AG08395 (cell line): ENCODE measurements at places on chromosomes 4 and X.
A peak's percentile ranks its signal among the peaks of the same experiment; 100 is the strongest.

- no peak for DNase-seq
These were observed 506.1 kb downstream of the IL15 start for GRCh38 chr4:142142366-142143054.

DNA sequence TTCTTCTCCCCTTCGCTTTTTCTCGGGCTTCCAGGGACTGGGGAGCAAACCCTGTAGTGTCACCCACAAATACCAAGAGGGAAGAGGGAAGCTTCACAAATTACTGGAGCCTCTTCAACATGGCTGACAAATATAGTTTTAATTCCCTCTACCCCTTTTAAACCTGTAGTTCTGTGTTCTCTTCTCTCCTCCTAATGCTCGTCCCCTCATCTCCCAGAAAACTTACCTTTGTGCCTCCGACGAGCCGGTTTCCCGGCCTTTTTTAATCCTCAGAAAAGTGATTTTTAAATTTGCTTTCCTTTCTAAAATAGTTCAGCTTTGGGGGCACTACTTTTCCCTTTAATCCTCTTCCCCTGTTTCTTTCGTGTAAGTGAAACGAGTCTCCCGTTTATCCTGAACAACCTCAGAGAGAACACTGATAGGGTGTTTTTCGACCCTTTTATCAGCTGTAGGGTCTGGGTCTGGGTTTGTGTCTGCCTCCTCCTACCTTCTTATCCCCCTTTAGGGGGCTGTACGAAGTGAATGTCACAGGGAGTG is 408 bp downstream of the TET2 start:
- no peak for DNase-seq

GRCh38 chr4:83581411-83582288 is 45.7 kb downstream of the GPAT3 start:
- DNase-seq, result no peak

GRCh38 chr4:11546391-11547175 is 117.9 kb upstream of the HS3ST1 start:
- DNase-seq, result no peak

GRCh38 chrX:123881330-123881729 is 21.5 kb downstream of the XIAP start:
- DNase-seq, result no peak

DNA sequence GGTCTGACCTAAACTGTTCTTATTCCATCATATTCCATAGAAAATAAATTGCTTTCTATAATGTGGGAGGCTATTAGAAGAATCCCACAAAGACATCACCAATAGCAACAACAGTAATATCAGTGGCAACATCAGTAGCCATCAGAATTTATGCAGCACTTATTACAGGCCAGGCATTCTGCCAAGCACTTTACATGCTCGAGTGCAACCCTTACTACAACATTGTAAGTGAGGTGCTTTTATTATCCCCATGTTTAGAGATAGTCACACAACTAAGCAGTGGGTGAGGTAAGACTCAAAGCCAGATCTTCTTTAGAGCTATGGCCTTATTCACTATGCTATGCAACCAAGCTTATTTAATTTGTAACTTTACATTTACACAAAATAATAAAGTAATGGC is 317.1 kb upstream of the BMP3 start:
- no peak for DNase-seq

DNA sequence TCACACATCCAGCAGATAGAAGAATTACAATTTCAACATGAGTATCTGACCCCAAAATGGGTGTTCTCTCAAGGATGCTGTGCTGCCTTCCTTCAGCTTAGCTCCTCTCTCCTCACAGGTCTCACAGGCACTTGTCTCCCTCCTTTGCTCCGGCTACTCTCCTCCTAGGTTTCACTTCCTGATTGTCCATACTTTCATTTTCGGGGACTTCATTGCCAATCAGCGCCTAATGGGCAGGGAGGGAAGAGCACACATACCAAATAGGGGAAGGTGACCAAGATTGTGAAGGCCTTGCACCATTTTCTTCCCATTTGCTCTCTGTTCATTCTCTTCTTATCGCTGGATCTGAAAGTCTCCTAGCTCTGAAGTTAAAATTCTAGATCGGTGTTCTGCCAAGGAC is 125.4 kb upstream of the EOLA2 start:
- DNase-seq, result no peak

DNA sequence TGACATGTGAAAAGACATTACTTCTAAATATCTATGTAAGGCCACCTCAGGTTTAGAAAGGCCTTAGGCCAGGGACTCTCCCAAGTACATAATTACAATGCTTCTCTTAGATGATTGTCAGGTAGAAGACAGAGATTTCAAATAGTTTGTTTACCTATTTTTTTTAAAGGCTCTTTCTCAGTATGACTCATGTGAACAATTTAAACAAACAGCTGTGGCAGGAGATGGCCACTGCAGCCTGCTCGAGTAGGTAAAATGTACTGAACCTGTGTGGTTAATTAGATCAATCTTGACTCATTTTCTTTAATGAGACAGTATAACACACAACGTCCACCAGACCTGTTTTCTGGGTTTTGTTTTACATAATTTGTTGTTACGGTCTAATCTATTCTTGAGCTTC is 50.2 kb downstream of the LEF1 start:
- no peak for DNase-seq

DNA sequence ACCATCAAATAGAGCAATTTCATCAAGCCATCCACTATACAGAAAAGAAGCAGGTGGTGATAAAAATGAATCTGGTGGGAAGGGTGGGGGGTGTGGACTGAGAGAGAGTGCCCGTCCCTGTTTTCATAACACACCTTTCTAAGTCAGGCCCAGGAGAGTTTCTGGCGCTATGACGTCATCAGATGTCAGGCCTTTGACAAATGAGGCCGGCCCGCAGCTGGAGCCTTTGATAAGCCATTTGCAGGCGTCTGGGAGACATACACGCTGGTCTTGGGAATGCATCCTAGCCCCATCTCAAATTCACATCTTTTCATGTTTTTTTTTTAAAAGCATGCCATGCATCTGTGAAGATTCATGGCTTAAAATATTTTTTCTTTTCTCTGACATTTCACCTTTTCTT is 404.5 kb downstream of the BCOR start:
- no peak for DNase-seq

GRCh38 chrX:72079607-72080006 is 52.1 kb downstream of the RTL5 start:
- no peak for DNase-seq

- DNase-seq, result no peak
These were observed 191.7 kb upstream of the CPEB2 start for GRCh38 chr4:14810568-14810967.

DNA sequence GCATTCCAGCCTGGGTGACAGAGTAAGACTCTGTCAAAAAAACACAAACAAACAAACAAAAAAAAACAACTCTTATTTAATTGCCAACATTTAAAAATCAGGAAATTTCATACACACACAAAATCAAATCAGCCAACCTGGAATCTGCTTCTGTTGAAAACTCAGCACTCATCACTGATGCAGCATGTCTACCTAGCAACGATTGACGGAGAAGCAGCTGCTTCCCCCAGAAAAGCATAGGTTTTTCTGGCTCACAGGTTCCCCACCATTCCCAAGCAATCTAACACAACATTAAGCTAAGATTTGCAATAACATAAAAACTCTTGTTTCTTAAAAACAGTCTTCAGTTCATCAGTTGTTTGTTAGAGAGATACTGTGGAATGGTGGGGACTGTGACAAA is 143.6 kb downstream of the DHX15 start:
- no peak for DNase-seq

DNA sequence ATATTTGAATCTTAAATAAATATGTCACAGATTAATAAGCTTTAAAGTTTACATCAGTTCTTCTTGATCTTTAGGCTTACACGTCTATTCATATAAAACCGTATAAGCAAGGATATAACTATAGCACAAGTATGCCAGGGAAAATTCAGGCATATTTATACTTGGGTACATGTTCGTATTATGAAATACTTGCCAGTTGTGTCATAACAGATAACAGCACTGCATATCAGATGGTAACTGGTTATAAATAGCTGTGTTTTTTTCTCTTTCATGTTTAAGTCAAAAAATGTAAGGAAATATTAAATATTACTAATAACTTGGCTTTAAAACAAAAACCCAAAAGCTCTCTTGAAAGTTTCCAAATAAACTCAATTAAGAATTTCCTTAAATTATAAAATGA is 17.5 kb downstream of the BRWD3 start:
- no peak for DNase-seq

GRCh38 chr4:143375326-143376073 is 38.8 kb downstream of the GAB1 start:
- DNase-seq, result peak; percentile 37

GRCh38 chr4:122847931-122848330 is 21.3 kb downstream of the FGF2 start:
- DNase-seq, result no peak

DNA sequence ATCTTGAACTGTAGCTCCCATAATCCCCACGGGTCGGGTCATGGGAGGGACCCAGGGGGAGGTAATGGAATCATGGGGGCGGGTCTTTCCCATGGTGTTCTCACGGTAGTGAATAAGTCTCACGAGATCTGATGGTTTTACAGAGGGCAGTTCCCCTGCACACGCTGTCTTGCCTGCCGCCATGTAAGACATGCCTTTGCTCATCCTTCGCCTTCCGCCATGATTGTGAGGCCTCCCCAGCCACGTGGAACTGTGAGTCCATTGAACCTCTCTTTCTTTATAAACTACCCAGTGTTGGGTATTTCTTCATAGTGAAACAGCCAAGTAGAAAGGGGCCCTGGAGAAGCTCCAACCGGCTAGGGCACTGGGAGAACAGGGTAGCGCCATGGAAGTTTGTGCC is 12.3 kb downstream of the CTAG1A start:
- DNase-seq, result no peak

GRCh38 chrX:104118765-104119164 is 6.4 kb downstream of the ZCCHC18 start:
- no peak for DNase-seq

GRCh38 chrX:42732506-42732905 is 45.5 kb downstream of the PPP1R2C start:
- DNase-seq, result no peak

- peak; percentile 63 for DNase-seq
These were observed 14.4 kb upstream of the FAM9A start for GRCh38 chrX:8815460-8816065.

GRCh38 chr4:81756973-81757372 is 285.3 kb upstream of the RASGEF1B start:
- no peak for DNase-seq

GRCh38 chr4:42632653-42633382 is 24.1 kb downstream of the ATP8A1 start:
- no peak for DNase-seq

- DNase-seq, result no peak
These were observed 10.2 kb downstream of the PDGFC start for GRCh38 chr4:156961196-156962057.

DNA sequence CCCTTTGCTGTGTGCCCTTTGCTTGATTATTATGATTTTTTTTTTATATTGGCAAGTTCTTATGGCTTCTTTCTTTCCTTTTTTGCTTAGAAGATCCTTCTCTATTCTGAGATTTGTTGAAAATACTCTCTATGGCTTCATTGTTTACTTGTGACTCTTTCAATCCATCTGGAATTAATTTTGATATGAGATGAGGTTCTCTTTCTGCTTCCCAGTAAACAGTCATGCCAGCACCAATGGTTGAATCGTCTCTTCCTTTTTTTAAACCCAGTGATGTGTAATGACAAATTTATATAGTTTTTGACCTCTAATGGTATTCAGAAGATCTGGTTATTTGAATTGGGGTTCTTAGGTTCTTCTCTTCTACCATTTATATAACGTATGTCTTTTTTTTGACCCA is 121.8 kb downstream of the ARHGAP10 start:
- DNase-seq, result peak; percentile 82

DNA sequence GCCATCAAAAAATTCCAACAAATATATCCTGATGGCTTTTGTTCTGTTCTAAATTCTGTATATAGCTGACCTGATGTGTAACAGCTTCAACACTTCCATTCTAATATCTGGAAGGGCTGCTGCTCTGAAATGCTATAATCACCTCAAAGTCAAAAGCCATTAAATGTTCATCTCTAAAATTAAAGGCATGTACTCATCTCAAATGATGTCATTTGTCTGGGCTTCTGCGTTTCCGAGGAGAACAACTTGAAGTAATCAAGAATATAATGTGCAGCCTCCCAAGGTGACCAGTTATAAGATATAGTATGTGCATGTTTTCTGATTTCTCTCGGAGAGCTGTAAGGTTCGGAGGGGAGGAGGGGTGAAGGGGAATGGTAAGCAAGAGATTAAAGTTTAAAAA is 237.6 kb downstream of the SCFD2 start:
- DNase-seq, result no peak

GRCh38 chr4:10063544-10064300 is 42.4 kb upstream of the SLC2A9 start:
- peak; percentile 82 for DNase-seq

GRCh38 chr4:38310446-38311043 is 350.3 kb downstream of the PTTG2 start:
- no peak for DNase-seq

GRCh38 chrX:9587642-9588041 is 122.8 kb downstream of the TBL1X start:
- DNase-seq, result no peak

GRCh38 chr4:91035276-91035675 is 908.1 kb downstream of the CCSER1 start:
- no peak for DNase-seq

DNA sequence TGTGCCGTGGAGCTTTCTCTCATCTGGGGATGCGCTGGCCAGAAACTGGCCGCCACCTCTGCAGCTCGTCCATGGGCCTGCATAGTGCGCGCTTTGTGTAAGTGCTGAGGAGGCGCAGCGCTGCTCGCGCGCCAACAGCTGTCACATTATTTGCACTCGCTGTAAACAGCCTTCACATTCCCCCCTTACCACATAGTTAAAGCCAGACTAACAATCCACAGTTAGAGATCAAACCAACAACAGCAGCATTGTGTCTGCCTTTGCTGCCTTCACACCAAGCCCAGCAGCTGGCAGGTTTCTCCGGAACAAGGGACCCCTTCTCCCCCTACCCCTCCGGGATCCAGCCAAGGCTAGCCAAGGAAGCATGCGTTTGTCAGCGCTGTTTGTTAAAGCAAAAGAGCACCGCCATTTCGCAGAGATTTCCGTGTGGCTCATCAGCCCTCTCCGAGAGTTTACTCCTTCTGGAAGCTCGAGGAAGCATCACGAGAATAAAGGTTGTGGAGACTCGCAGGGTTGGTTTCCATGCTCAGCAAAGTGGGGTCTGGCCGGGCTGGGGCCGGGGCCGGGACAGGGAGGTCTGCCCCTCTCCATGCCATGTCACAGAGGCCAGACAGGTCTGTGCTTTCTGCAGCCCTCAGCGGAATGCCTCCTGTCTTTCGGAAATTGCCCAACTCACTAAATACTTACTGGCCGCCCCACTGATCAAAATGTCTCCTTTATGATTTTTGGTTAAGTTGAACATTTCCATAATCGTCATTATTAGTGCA is 11.0 kb downstream of the BCOR start:
- no peak for DNase-seq

- no peak for DNase-seq
These were observed 46.1 kb downstream of the DDX60 start for GRCh38 chr4:168272488-168272887.
